ENCODE measurements at places on chromosomes 1 and 21. TPM values are rescaled to one million over a fixed set of nuclear protein-coding genes. Genes with fewer than 3 reads are reported as not detected.

The C1orf185 gene
- total RNA-seq: not detected

The SLFNL1 gene
- 0.29 TPM for total RNA-seq

The PGLYRP4 gene
- not detected for total RNA-seq

The NOS1AP gene
- 4.4 TPM for total RNA-seq

The UBASH3A gene
- 0.28 TPM for total RNA-seq

The SHCBP1L gene
- not detected for total RNA-seq

The NBPF4 gene
- total RNA-seq: not detected
